Stimulated activated CD8-positive, alpha-beta memory T cell treated with anti-CD3 and anti-CD28 coated beads, Interleukin-15, amount 100 ng/mL, for 4 hours (primary cell): ENCODE measurements at places on chromosomes 5 and 9.

GRCh38 chr9:75181750-75182149 is 93.4 kb downstream of the OSTF1 start:
- no peak for DNase-seq

GRCh38 chr5:116442931-116443551 is 131.6 kb downstream of the SEMA6A start:
- DNase-seq, result no peak

GRCh38 chr5:179769796-179770195 is 24.0 kb upstream of the LTC4S start:
- DNase-seq, result no peak

DNA sequence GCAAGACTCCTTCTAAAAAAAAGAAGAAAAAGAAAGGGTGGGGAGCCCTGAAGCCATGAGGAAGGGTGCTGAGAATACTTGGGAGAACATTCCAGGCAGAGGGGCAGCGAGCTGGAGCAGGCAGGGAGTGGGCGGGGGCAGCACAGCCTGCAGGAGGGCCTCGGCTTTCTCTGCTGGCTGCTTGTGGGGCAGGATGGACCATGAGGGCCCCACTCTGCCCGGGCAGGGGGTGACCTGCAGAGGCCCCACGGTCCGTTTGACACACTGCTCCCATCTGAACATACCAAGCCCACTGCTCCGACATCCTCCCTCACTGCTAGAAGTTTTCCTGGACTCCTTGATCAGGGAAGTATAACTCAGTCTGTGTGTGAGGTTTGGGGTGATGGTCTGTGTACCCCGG is 11.7 kb upstream of the NUP214 start:
- DNase-seq, result no peak

DNA sequence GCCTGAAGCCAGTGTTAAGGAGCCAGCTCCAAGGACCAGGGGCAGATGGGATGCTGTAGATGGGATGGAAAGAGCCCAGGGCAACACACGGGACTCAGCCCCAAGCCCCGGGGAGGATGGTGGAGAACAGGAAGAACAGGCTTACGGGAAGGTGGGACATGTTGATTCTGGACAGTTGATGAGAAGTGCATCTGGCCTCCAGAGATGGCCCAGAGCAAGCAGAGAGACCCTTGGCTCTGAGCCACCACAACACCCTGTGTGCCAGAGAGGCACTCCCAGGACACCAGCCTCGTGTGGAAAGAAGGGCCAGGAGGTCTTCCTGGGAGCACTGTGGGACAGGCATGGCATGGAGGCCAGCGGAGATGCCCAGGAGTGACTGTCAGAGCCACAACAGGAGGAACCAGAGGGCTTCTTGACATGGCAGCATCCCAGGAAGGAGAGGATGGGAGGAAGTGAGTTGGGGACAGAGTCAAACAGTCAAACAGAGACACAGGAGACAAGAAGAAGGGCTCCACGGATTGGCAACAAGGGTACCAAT is 156.3 kb upstream of the MVB12B start:
- no peak for DNase-seq
